ENCODE measurements at places on chromosomes 7 and 10. TPM values are rescaled to one million over a fixed set of nuclear protein-coding genes. Genes with fewer than 3 reads are reported as not detected.

GRCh38 chr7:155203882-155204691 lies 93.6 kb upstream of the INSIG1 start:
- H3K27me3 ChIP-seq: no peaks in the 10 kb centered on the region
- H3K4me3 ChIP-seq: no peak overlapping the region
- H3K36me3 ChIP-seq: no peaks in the 10 kb centered on the region
- H3K4me1 ChIP-seq: peaks cover 3% of the 10 kb centered on the region

GRCh38 chr10:513393-513792 lies 176.1 kb downstream of the DIP2C start:
- no peak overlapping the region for H3K4me3 ChIP-seq
- no peaks in the 10 kb centered on the region for H3K27me3 ChIP-seq
- H3K27ac ChIP-seq: peak overlapping the region; percentile 51
- DNase-seq: peak; percentile 41
- no peaks in the 10 kb centered on the region for H3K36me3 ChIP-seq

GRCh38 chr10:53839440-53840039 lies 961.5 kb downstream of the PCDH15 start:
- H3K27ac ChIP-seq: no peak overlapping the region
- no peaks in the 10 kb centered on the region for H3K4me1 ChIP-seq
- H3K4me3 ChIP-seq: no peak overlapping the region
- H3K36me3 ChIP-seq: no peaks in the 10 kb centered on the region
- H3K27me3 ChIP-seq: no peaks in the 10 kb centered on the region

DNA sequence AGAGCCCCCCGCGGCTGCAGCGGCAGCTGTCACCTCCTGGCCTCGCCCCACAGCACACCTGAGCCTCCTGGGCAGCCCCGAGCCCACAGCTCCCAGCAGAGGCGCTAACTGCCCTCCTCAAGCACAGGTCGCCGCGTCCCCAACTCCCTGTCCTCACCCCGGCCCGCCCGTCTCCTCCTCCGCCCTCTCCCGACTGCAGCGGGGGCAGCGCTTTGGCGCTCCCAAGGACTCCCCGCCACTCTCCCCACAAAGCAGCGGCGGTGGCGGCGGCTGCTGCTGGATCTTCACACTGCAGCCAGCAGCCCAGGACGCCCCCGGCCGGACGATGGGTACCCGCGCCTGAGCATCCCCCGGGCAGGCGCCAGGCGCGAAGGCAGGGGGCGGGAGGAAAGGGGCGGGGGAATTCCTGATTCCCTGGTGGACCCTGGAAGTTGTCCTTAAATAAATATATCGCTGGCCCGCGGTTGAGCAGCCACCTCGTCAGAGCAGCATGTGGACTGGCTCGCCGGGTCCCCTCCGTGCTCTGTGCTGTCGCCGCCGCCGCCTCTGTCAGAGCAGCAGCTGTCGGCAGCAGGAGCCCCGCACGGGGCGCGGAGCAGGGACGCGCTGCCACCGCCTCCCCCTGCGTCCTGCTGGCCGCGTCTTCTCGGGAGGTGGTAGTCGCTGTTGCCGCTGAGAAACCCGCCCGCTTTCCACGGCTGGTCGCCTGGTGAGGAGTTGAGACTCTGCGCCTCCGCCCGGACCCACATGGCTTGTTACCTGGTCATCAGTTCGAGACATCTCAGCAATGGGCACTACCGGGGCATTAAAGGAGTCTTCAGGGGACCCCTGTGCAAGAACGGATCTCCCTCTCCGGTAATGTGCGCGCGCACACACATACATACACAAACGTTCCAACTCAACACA lies at the start of gene ZNF804B:
ZNF804B (plus strand) TSS at position 471 of the 906 bp plus-strand sequence; CDS start at position 748, 277 bp downstream.
- H3K4me1 ChIP-seq: peaks cover 9% of the 10 kb centered on the region
- H3K27me3 ChIP-seq: peaks cover 17% of the 10 kb centered on the region
- no peak for DNase-seq
- H3K36me3 ChIP-seq: no peaks in the 10 kb centered on the region
- H3K4me3 ChIP-seq: peak within 1 kb of the TSS; percentile 21

DNA sequence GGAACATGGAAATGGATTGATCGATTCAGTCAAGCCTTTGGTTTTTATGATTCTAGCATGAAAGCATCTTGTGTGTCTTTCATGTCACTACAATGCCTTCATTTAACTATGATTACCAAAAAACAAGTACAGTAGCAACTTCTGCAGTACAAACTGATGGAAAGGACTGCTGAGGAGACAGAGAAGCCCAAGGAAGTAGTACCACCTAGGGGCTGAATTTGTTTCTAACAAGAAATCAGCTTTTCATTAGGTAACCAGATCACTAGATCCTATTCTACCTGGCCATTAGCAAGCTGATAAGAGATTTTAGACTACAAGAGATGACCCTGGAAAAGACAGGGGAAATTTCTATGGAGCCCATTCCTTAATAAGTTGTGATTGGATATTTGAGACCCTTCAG lies 3.2 kb upstream of the IFIT1 start:
- H3K4me1 ChIP-seq: peaks cover 21% of the 10 kb centered on the region
- H3K27ac ChIP-seq: no peak overlapping the region
- H3K27me3 ChIP-seq: no peaks in the 10 kb centered on the region
- no peaks in the 10 kb centered on the region for H3K36me3 ChIP-seq

Gene CALHM3
- 0.30 TPM for total RNA-seq

Gene SYT15
- total RNA-seq: 26.9 TPM

- no peak for DNase-seq
- H3K4me1 ChIP-seq: no peaks in the 10 kb centered on the region
- H3K36me3 ChIP-seq: no peaks in the 10 kb centered on the region
- no peaks in the 10 kb centered on the region for H3K27me3 ChIP-seq
- H3K27ac ChIP-seq: no peak overlapping the region
Measured at GRCh38 chr10:113300617-113301016, 252.2 kb upstream of the HABP2 start.

- DNase-seq: peak; percentile 88
- H3K27ac ChIP-seq: no peak overlapping the region
- peaks cover 48% of the 10 kb centered on the region for H3K27me3 ChIP-seq
- H3K4me1 ChIP-seq: peaks cover 16% of the 10 kb centered on the region
- no peaks in the 10 kb centered on the region for H3K36me3 ChIP-seq
Measured at GRCh38 chr7:97006055-97006815, 882 bp downstream of the DLX6 start.

Gene HPS6
- total RNA-seq: 26.2 TPM

DNA sequence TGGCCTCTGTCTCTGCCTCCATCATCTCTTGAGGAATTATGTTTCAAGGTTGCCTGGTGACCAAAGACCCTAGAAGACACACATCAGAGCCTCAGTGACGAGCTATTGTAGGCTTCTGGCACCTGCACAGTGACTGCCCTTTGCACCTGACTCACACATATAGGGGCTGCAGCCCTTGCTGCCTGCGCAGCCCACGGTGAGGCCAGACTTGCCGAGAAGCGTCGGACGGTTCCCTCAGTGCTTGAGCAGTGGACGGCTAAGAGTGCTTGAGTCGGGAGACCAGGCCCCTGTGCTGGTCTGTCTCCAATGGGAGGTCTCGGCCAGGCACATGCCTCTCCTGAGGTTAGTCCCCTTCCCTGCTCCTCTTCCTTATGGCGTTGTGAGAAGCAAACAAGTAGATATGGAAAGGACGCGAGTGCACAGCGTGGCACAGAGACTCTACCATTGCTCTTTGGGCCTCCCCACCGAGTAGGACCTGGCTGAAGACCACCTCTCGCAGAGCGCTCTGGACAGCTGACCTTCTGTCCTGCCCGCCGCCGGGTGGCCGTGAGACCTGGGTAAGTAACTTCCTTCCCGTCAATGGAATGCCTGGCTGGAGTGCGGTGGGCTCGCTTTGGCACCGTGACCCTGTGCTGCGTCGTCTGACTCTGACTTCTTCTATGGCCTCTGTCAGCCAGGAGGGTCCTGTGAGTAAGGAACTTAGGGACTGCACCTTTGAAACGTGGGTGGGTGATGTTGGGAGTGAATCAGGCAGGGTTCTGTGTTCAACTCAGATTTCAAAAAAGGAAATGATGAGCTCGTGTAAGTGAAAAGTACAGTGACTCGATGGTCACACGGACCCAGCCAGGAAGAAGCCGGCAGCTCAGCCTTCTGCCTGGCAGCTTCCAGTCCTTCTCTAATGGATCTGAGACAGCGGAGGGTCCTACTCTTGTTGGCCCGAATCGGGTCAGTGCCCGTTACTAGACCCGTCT lies 33.7 kb downstream of the ZNF775 start:
- H3K27me3 ChIP-seq: no peaks in the 10 kb centered on the region
- no peaks in the 10 kb centered on the region for H3K4me1 ChIP-seq
- H3K4me3 ChIP-seq: no peak overlapping the region
- H3K27ac ChIP-seq: no peak overlapping the region

Gene FBXL13
- total RNA-seq: 11.6 TPM

Measured in upper lobe of left lung (tissue), 6 donors.